Left ventricle myocardium inferior (tissue), 1 donor: ENCODE measurements at places on chromosomes 7 and 10. TPM values are rescaled to one million over a fixed set of nuclear protein-coding genes. Genes with fewer than 3 reads are reported as not detected.

GRCh38 chr7:149369497-149369896 is 91.4 kb downstream of the ZNF777 start:
- no peak for DNase-seq

GRCh38 chr10:70992436-70992835 is 104.1 kb upstream of the PCBD1 start:
- no peak for DNase-seq

GRCh38 chr7:158614700-158615099 is 27.1 kb upstream of the PTPRN2 start:
- no peak for DNase-seq

Gene ASB10
- total RNA-seq, result 35.4 TPM

- DNase-seq, result no peak
These were observed 255.7 kb upstream of the DGKB start for GRCh38 chr7:15158141-15158810.

DNA sequence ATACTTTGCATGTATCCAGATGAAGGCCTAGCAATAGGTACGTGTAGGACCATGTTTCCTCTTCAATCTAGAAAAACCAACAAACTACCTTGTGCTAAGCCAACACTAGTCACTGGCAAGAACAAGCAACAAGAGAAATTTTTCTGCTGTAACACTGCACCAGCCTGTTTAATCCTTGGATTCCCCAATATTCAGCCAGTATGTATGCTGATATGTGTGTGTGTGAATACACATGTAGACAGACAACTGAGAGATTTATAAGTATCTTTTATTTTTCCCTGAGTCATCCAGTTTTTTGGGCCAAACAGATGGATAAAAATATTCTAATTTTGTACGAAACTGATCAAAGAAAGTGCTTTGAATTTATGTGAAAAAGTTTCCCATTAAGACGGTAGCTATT is 26.2 kb downstream of the GLI3 start:
- DNase-seq, result no peak

DNA sequence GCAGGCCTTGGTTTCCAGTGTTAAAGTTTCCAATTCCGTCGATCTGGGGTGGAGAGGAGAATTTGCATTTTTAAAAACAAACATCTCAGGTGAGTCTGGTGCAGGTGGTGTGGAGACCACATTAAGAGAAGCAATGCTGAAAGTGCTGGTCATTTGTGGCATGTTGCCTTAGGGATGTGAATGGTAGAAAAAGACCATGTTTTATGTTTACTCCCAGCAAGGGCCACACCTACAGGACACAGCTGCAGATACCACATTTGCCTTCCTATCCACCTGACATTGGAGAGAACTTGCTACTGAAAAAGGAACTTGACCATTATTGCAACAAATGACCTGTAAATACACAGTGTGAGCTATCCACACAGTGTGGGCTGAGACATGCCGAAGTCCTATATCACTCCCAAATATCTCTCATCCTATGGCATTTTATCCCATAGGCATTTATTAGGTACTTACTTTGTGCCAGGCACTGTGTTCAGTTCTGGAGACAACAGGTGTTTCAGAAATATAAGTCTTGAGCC is 183.1 kb downstream of the NRP1 start:
- no peak for DNase-seq

Gene C10orf67
- total RNA-seq, result 0.36 TPM

DNA sequence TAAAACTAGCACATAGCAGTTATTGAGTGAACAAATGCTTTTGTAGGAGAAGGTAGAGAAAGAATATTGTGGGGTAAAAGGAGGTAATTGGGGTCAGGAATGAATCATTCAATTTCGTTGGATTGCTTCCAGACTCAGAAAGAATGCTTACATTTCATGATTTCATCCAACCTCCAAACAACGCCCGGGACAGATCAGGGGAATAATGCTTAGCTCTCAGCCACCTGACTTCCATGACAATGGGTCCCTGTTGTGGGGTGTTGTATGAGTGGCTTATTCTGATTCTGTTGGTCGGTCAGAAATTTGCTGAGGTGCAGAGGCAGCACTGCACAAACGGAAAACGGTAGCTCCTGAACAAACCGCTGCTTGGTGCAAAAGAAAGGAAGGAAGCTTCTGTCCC is 24.0 kb upstream of the INPP5F start:
- no peak for DNase-seq

Gene PKD1L1
- total RNA-seq, result 1.5 TPM

Gene TRIM73
- 1.4 TPM for total RNA-seq

DNA sequence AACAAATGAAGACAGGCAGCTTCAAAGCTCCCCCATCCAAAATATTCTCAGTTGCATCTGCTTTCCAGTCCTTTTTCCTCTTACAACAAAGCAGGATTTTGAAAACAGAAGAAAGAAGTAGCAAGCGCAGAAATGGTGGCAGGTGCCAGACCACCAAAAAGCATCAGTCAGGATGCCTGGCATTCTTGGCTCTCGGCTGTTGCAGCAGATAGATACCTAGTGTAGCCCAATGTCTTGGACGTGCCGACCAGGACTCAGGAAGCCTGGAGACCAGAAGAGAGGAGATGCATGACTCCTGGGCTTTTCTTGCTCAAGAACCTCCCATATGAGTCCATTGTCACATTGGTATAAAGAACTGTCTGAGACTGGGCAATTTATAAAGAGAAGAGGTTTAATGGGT is 115.2 kb downstream of the RAB18 start:
- no peak for DNase-seq

Gene ZNF425
- total RNA-seq, result 0.58 TPM

Gene HOXA3
- not detected for total RNA-seq

DNA sequence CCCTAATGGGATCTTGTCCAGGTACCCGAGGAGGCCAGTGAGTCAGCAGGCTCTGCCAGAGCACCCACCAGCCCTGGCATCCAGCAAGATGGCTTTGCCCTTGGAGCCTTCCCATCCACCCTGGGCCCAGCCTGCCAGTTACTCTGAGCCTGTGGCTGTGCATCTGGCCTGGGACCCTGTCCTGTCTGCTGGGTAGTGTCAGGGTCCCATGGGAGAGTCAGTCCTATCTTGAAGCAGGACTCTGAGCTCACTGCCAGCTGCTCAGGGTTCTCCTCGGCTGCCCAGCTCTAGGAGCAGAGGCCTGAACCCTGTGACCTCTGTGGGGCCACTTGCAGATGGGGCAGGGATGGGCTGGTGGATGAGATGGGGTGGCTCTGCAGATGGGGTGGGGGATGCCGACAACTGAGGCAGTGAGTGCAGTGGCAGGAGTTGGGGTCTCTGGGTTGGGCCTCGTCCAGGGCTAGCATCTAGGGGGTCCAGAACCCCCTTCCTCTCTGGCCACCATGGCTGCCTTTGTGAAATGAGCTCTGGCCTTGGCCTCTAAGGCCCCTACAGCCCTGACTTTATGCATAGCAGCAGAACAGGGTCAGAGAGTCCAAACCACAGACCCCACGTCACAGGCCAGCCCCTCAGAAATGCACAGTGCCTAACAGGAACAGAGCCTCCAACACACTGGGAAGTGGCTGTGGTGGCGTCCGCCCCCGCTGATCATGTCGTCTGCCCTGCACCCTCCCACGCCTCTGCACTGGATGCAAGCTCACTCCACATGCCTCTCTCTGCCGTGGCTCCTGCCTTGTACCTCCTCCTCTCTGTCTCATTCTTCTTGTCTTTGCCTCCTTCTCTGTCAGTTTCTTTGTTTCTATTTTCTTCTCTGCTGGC is 88.1 kb upstream of the RET start:
- no peak for DNase-seq

DNA sequence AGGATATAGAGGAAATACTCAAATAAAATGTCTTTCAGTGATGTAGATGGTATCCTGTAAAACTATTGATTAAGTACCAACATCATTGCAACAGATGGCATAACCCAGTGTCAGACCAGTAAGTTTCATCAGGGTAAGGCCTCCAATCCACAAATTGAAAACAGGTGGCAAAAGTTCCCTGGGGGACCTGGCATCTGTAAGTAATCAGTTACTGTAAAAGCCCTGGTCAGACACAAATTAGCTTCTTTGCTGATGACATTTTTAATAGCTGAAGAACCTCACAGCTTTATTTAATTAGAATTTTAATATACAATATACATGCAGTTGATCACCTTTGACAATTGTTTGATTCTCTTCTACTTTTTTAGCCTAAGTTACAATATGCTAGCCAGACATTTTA is 152.5 kb downstream of the PLXDC2 start:
- no peak for DNase-seq

GRCh38 chr7:30852308-30852684 is 59.4 kb upstream of the AQP1 start:
- DNase-seq, result no peak

DNA sequence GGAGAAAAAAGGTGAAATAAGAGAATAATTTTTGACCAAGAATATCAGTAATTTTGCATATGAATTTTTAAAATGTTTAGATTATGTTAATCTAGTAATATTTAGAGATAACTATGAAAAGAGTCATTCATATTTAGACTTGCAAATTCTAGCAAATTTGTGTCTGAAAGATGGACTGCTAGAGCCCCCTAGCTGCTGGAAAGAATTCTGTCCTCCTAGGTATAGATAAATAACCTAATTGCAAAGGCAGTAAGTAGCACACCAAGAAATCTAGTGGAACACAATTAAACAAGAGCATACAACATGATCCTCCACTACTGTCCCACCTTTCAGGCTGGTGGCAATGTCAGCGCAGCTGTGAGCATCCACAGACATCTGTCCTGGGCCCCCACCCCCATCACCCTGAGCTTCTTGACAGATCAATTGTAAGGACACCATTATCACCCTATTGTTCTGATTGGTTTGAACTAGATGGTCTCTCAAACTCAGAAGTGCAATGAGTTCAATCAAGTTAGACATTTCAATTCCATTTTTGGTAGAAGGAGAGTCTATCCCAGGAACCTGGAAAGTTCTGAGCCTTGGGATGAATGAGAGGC is 15.0 kb upstream of the GFRA1 start:
- DNase-seq, result no peak

DNA sequence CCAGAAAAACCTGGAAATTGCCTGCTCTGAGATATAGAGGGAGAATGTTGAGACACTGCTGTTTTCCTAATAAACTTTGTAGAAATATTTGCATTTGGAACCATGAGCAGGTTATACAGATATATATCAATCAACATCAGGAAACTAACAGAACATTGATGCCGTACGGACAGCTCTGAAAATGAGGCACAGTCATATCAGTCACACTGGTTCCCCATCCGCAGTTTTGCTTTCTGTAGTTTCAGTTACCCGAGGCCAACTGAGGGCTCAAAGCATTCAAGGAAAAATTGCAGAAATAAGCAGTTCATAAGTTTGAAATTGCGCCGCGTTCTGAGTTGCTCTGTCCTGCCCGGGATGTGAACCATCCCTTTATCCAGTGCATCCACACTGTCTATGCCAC is 137.9 kb downstream of the KLF6 start:
- DNase-seq, result no peak

Gene HOXA2
- total RNA-seq, result not detected

Gene ZNF138
- total RNA-seq, result 5.1 TPM

GRCh38 chr7:98200364-98200763 is 10.9 kb upstream of the BHLHA15 start:
- DNase-seq, result no peak

Gene PRPS1L1
- total RNA-seq, result not detected

DNA sequence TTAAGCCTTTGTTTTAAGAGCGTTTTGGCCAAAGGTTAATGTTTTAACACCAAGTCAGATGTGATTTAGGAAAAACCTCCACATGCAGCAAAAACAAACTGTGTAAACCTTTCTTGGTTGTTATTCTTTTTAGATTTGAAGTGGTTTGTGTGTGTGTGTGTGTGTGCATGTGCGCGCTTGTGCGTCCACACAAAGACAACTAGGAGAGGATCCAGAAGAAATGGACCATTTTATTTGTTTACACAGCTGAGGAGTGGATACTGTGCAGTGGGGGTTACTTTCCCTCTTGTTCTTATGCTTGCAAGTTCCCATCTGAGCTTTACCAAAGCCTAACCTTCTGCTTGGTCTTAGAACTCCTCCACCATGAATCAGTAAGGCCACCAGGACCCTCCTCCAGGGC is 20.0 kb downstream of the TCF7L2 start:
- no peak for DNase-seq

- DNase-seq, result no peak
These were observed 71.8 kb upstream of the RPA3 start for GRCh38 chr7:7790041-7790741.

DNA sequence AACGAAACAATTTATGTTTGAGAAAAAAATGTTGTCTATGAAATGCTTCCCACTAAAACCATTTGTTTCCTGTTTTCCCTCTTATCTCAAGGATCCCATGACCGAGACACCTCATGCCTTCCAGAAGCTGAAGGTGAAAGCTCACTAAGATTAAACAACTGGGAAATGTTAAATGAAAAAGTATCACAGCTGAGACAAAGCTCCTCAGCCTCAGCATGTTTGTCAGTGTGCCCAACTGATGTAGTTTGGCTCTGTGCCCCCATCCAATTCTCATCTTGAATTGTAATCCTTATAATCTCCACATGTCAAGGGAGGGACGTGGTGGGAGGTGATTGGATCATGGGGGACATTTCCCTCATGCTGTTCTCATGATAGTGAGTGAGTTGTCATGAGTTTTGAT is 327.3 kb downstream of the HTR7 start:
- no peak for DNase-seq

GRCh38 chr7:68461430-68461829 is 1136.8 kb upstream of the AUTS2 start:
- no peak for DNase-seq

DNA sequence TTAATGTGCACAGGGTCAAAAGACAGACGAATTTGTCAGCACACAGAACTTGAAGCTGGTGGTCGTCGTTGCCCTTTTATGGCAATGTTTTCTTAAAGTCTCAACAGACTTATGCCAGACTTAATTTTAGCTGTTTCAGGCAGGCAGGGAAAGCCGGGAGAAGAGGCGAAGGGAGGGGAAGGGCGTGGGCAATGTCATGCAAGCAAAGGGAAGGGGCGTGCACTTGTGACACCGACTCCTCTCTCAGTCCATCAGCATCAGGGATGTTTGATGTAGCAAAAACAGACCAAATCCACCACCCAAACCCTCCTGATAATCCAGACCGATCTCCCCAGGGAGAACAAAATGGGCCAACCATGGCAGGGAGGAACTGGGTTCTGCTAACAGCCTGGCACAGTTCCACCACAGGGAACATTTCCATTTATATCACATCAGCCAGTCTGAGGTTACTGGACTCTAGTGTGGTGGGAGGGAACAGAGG is 118.1 kb upstream of the RHEB start:
- DNase-seq, result no peak

GRCh38 chr10:3173171-3173878 is 743 bp upstream of the PITRM1 start:
- DNase-seq, result peak; percentile 70

GRCh38 chr7:47484457-47484856 is 97.5 kb downstream of the TNS3 start:
- DNase-seq, result no peak

Gene CC2D2B
- total RNA-seq, result 0.30 TPM

- no peak for DNase-seq
These were observed 18.6 kb downstream of the DMTF1 start for GRCh38 chr7:87170828-87171227.

Gene ITPRID1
- not detected for total RNA-seq

Gene ZNF736
- 4.1 TPM for total RNA-seq

GRCh38 chr7:155733582-155734444 is 78.5 kb downstream of the SHH start:
- DNase-seq, result no peak

GRCh38 chr7:98027342-98028033 is 37.5 kb upstream of the OCM2 start:
- no peak for DNase-seq

GRCh38 chr7:34756025-34756437 is 98.0 kb downstream of the NPSR1 start:
- DNase-seq, result no peak
